ENCODE measurements at places on chromosomes 1 and 21.

- no peak for DNase-seq
Observed at GRCh38 chr1:17629460-17629859, 90.0 kb downstream of the ARHGEF10L start.

- DNase-seq, result no peak
Observed at GRCh38 chr1:241934201-241934848, 23.2 kb upstream of the BECN2 start.

GRCh38 chr1:9510130-9510529 lies 29.1 kb upstream of the SLC25A33 start:
- DNase-seq, result no peak

DNA sequence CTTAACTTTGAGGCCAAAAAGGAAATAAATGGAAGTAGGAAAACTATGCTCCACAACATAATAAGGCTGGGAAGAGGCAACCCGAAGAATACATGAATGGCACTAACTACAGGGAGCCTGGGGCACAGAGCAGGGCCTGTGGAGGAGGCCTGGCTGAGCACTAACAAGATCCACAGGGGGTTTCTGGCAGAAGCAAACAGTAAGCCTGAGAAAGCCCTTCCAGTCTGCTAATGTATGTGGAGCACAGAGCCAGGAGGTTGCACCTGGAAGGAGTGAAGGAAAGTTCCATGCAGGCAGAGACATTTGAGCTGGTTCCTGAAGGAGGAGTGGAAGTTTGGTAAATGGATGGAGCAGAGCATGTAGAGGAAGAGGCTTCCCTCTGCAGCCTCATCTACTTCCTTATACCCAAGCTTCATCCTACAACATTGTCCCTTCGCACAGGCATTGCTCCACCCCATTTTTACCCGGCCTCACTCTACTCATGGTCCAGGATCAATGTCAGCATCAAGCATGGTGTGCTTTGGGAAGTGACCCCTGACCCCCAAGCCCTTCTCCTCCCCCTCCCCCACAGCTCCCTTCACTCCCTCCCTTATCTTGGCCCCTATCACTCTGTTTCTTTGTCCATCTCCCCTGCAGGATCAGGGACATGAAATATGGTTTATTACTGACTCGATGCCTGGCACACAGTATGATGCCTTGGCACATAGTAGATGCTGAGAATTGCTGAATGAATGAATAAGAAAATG lies 23.3 kb downstream of the SHISA4 start:
- no peak for DNase-seq

All from hematopoietic multipotent progenitor cell treated with erythropoietin and hydrocortisone succinate and interleukin-3 and kit ligand, for 6 days (in vitro differentiated cells).